ENCODE measurements at places on chromosomes 16 and 17. TPM values are rescaled to one million over a fixed set of nuclear protein-coding genes. Genes with fewer than 3 reads are reported as not detected.
A peak's percentile ranks its signal among the peaks of the same experiment; 100 is the strongest.

The ANKRD40CL gene
- total RNA-seq = not detected

DNA sequence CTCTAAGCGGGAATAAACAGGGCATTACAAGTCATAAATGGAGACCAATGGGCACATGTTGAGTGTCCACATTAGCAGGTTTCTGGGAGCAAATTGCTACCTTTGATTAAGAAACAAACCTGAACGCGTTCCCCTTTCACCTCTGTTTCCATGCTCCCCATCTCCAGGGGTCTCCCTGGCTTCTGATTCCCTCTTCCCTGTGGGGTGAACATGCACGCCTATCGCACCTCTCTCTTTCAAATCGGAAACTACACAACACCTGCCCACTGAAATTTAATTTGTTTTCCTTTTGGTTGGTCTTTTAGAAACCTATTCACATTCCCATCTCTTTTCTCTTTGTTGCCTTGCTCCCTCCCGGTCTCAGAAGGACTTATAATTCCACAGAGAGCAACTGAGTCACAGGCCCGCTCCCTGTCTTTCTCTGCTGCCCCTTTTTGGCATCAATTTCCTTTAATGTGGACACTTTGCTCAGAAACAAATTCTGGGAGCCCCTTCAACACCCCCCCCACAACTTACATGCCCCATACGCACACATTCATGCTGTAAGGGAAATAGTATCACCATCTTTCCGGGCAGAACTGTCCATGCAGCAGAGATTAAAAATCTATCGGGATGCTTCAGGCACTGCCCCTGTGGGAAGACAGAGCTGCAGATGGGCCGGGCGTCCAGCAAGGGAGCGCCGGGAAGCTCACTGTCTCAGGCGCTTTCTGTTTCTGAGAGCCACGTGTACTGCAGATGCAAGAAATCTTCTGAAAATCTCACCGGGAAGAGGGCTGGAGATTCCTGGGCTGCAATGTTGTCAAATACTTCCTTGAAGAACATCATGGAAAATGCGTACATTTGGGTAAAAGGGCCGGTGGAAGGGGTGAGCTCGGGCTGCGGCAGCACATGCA is 7.2 kb upstream of the FOXF1 start:
- DNase-seq = no peak

DNA sequence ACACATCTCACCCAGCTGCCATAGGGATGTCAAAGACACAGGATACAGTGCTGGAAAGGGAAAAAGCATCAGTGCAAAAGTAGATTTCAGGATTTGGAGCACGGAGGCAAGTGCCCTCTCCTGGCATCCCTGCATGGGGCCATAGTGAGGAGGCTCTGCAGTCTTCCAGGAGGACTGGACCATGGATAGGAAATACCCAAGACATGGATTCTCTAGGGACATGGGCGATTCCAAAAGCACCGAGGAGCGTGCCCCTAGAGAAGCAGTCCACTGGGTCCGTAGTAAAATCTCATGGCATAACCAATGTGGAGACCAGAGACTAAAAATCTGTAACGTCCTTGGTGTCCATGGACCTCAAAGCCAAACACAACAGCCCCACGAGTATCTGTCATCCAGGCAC is 818.2 kb downstream of the KCNJ18 start:
- DNase-seq = no peak

The CDH8 gene
- not detected for total RNA-seq

DNA sequence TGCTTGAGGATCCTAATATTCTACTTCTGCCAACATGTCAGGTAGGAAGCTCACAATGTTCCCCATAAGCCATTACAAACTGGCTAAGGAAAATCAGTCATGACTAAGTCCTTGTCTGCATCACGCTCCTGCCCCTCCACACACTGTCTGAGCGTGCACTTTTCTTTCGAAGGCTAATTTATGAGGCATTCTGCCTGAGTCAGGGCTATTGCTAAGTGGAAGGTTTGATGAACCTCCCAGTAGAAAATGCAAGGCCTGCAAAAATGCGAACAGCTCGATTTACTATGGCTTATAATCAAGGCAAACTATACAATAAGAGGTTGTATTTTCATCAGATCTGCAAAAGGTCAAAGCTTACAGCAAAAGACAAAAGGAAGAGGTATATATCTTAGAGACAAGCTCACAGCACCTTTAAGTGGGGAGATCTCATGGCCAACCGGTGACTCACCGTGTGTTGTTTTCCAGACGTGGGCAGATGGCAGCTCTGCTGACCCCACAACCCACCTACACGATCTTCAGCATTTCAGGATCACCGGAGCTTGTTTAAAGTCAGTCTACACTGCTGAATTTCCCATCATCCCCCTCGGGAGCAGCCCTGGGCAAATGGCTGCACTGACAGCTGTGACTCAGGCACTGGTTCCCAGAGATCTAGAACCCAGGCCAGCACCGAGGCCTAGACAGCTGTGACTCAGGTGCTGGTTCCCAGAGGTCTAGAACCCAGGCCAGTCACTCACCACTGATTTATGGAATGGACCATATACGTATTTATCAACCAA is 26.1 kb downstream of the MEAK7 start:
- no peak for DNase-seq

GRCh38 chr16:85673529-85674417 is 15.0 kb downstream of the GINS2 start:
- no peak for DNase-seq

GRCh38 chr16:57825298-57826044 is 23.2 kb upstream of the KIFC3 start:
- DNase-seq = no peak

DNA sequence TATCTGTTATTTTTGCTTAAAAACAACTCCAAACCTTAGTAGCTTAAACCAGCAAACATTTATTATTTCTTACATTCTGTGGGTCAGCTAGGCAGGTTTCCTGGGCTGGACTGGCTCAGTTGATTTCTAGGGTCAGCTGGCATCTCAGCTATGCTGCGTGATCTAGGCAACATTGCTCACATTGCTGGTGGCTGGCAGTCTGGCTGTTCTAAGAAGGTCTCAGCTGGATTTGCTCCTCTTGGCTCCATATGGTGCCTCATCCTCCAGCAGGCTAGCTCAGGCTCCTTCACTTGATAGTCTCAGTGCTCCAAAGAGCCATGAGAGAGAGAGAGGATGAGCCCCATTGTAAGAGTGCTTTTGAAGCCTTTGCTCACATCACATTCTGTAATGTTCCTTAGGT is 470.6 kb upstream of the CDH5 start:
- DNase-seq = no peak

GRCh38 chr17:43755389-43755875 is 3.2 kb downstream of the SOST start:
- peak; percentile 72 for DNase-seq

DNA sequence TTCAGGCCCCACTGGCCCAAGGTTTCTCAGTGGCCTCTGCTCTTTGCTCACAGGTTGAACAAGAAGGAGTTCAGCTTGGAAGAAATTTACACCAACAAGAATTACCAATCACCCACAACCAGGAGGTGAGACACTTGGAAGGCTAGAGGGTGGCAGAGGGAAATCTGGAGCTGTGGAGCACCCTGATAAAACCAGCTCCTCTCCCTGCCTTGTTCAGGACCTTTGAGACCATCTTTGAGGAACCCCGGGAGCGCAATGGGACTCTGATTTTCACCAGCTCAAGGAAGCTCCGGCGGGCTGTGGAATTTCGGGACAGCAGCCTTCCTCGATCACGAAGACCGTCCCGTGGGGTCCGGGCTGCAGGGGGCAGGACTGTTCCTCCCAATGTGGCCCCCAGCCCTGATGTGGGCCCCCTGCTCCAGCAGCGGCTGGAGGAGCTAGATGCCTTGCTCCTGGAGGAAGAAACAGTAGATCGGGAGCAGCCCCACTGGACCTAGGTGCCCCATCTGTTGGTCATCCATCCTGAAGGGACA is 2.4 kb upstream of the FBRS start:
- DNase-seq = no peak

DNA sequence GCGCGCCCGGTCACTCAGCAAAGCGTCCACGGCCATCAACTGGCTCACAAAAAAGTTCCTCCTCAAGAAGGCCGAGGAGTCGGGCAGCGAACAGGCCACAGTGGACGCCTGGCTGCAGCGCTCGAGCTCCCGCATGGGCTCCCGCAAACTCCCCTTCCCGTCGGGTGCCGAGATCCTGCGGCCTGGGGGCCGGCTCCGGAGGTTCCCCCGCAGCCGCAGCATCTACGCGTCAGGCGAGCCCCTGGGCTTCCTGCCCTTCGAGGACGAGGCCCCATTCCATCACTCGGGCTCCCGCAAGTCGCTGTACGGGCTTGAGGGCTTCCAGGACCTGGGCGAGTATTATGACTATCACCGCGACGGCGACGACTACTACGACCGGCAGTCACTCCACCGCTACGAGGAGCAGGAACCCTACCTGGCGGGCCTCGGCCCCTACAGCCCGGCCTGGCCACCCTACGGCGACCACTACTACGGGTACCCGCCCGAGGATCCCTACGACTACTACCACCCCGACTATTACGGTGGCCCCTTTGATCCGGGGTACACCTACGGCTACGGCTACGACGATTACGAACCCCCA is 10.7 kb downstream of the MYO15A start:
- peak; percentile 59 for DNase-seq

The ACSM3 gene
- 9.4 TPM for total RNA-seq

The XYLT1 gene
- total RNA-seq = 1.8 TPM

The OR1F1 gene
- total RNA-seq = not detected

Data from Right ventricle myocardium inferior (tissue), 1 donor.